ENCODE measurements at places on chromosomes 6 and 20.

DNA sequence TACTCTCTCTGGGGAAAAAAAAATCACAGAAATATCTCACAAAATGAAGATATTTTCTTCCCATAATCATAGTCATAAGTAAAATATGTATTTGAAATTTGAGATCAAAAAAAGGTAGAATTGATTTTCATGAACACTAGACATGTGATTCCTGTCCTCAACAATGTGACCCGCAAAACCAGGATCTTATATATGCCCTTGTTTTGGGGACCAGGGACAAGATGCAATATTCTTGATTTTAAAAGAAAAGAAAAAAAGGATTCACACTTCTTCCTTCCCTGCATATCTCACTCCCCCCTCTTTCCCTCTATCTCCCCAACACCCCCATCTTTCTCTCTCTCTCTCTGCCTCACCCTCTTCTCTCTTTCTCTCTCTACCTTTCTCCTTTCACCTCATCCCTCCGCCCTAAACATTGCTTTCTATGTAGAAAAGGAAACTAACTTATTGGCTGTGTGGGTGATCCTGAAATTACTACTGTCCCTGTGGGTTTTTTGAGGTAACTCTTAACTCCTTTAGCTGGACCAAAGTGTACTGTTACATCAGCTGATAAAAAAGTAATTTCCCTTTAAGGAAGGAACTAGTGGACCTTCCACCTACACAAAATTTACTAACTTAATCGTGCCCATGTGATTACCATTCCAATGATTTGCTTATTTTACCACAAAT, 85.6 kb downstream of the AIG1 start:
- no peak overlapping the region for H3K4me3 ChIP-seq
- H3K27me3 ChIP-seq: no peaks in the 10 kb centered on the region
- no peak overlapping the region for H3K27ac ChIP-seq
- H3K36me3 ChIP-seq: no peaks in the 10 kb centered on the region
- DNase-seq: no peak
- peaks cover 4% of the 10 kb centered on the region for H3K4me1 ChIP-seq

GRCh38 chr20:50565383-50565782, 55.2 kb downstream of the PTPN1 start:
- no peaks in the 10 kb centered on the region for H3K36me3 ChIP-seq
- no peaks in the 10 kb centered on the region for H3K27me3 ChIP-seq
- no peak for DNase-seq

GRCh38 chr6:42260972-42261371, 43.3 kb upstream of the MRPS10 start:
- H3K36me3 ChIP-seq: no peaks in the 10 kb centered on the region
- no peak overlapping the region for H3K4me3 ChIP-seq
- H3K4me1 ChIP-seq: no peaks in the 10 kb centered on the region
- no peaks in the 10 kb centered on the region for H3K27me3 ChIP-seq

- H3K27ac ChIP-seq: no peak overlapping the region
- H3K36me3 ChIP-seq: no peaks in the 10 kb centered on the region
- no peak for DNase-seq
- H3K4me3 ChIP-seq: no peak overlapping the region
Observed at GRCh38 chr6:21961226-21961625, 335.6 kb downstream of the PRL start.

- no peak overlapping the region for H3K27ac ChIP-seq
- H3K4me3 ChIP-seq: no peak overlapping the region
- no peak for DNase-seq
- H3K36me3 ChIP-seq: no peaks in the 10 kb centered on the region
Observed at GRCh38 chr6:112017760-112018537, 36.0 kb upstream of the CCN6 start.

- H3K4me3 ChIP-seq: no peak overlapping the region
- no peaks in the 10 kb centered on the region for H3K36me3 ChIP-seq
- no peak for DNase-seq
- no peak overlapping the region for H3K27ac ChIP-seq
Observed at GRCh38 chr6:22147921-22148776, 148.7 kb downstream of the PRL start.
